ENCODE measurements at places on chromosomes 16 and 17.

DNA sequence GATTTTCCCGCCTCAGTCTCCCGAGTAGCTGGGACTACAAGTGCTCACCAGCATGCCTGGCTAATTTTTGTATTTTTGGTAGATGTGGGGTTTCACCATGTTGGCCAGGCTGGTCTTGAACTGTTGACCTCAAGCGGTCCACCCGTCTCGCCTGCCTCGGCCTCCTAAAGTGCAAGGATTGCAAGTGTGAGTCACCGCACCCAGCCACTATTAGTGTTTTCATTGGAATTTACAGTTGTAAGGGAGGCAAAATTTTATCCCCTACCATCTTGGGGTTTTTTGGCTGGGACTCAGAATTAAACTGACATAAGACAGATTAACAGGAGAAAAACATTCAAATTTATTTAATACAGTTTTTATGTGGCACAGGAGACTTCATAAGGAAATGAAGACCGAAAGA lies 12.3 kb upstream of the MYCBPAP start:
- DNase-seq, result no peak

- DNase-seq, result no peak
These were observed 3.0 kb upstream of the PIK3R5 start for GRCh38 chr17:8968503-8968902.

GRCh38 chr17:33642002-33642401 lies 348.9 kb upstream of the ASIC2 start:
- DNase-seq, result no peak

DNA sequence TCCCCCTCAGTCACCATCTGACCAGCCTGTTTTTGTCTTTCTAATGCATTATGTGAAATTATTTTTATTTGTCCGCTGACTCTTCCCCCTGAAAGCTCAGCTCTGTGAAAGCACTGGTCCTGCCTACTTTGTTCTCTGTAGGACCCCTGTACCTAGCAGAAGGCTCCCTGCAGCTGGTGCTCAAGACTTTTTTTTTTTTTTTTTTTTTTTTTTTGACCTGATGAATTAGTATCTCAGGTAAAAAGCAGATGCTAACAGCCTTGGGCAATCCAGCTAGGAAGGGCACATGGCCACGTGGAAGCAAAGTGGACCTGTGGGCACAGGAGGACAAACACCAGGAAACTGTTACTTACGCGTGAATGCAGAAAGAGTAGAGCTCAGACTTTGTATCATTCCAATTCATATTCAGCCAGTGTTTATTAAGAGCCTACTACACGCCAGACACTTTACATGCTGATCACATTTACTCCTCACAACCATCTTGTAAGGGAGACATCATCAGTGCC lies 629 bp upstream of the UNC119 start:
- no peak for DNase-seq

All from activated T-cell treated with anti-CD3 and anti-CD28 coated beads for 48 hours (primary cell).